ENCODE measurements at places on chromosomes 4 and X.

GRCh38 chrX:109967156-109967555, 35.8 kb upstream of the TMEM164 start:
- DNase-seq, result no peak

DNA sequence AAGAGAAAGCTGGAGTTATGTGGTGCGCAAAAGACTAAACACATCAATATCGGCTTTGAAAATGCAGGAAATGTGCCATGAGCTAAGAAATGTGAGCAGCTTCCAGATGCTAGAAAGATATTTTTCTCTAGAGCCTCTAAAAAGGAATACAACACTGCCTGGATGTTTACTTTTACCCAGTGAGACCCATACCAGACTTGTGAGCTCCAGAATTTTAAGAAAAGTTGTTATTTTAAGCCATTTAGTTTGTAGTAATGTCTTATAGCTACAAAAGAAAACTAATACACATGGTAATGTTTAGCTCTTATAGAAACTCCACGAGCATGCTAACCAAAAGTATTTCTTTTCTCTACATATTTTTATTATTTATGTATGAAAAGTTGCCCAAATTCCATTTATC, 1389.4 kb downstream of the C4orf33 start:
- no peak for DNase-seq

DNA sequence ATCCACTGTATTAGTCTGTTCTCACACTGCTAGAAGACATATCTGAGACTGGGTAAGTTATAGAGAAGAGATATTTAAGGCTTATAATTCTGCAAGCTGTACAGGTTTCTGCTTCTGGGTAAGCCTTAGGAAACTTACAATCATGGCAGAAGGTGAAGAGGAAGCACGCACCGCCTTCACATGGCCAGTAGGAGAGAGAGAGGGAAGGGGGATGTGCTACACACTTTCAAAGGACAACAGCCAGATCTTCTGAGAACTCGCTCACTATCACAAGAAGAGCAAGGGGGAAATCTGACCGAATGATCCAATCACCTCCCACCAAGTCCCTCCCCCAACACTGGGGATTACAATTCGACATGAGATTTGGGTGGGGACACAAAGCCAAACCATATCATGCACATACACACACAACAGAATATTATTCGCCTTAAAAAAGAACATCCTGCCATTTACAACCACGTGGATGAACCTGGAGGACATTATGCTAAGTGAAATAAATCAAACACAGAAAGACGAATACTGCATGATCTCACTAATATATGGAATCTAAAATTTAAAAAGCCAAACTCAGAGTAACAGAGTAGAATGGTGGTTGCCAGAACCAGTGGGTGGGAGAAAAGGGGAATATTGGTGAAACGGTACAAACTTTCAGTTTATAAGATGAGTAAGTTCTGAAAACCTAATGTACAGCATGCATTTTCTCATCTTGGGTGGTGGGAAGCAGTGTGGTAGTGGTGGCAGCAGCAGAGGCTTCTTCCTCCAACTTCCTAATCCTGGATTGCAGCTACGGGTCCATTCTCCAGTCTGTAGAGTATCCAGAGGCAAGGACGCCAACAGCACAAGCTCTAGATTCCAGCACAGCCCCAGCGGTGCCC, 12.8 kb downstream of the FRYL start:
- DNase-seq, result no peak

- no peak for DNase-seq
Measured at GRCh38 chr4:20878806-20879205, 178.5 kb downstream of the PACRGL start.

DNA sequence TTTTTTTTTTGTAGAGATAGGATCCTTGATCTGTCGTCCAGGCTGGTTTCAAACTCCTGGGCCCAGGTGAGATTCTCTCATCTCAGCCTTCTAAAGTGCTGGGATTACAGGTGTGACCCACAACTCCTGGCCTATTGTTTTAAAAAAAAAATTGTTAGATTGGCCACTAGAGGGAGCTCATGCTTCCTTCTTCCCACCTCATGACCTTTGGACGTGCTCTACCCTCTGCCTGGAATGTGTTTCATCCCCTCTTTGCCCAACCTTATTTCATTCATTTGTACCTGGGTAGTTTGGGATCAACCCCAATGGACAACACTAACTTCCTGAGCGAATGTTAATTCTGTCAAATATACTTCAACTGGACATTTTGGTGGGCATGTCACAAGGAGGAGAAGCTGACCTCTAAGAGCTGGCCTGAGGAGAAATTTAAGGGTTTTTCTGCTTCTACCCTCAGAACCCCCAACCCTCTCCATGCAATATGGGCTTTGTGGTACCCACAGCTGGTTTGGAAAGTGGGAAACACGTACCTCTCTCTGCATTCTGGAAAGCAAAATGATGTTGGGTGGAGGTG, 6.4 kb downstream of the PPEF2 start:
- no peak for DNase-seq

- DNase-seq, result no peak
Measured at GRCh38 chr4:151197247-151197646, 79.7 kb upstream of the PRSS48 start.

DNA sequence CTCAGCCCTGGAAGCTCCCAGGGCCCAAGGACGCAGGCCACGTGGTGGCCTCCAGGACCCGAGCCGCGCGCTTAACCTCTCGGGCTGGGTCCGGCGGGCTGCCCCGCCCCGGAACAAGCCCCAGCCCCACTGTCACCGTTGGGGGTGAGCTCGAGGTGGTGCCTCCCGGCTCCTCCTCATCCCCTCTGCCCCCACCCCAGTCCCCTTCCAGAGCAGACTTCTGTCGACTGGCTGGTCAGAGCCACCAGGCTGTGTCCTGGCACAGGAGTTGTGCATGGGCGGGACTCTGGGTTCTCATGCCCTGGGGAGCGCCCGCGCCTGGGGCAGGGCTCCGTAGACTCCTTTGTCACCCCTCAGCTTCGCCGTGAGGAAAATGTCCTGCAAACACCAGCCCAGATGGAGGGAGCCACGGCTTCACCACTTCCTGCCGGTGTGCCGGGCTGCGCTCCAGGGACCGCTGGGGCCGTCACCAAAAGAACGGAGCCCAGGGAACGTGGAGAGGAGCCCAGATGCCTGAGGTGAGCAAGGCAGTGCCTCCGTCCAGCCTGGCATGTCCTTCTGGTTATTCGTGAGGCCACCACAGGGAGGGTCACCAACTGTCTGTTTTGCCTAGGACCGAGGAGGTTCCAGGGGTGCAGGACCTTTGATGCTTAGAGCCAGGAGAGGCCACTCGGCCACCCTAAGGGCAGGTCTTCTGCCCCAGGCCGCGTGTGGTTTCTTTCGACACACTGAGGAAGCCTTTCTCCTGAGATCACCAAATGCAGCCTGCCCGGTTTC, 7.1 kb upstream of the RGS12 start:
- no peak for DNase-seq

- no peak for DNase-seq
Measured at GRCh38 chr4:183393446-183393845, 51.0 kb upstream of the CDKN2AIP start.

GRCh38 chr4:86640469-86640868, 46.4 kb downstream of the PTPN13 start:
- no peak for DNase-seq

GRCh38 chr4:159980826-159981468, 878.1 kb downstream of the RAPGEF2 start:
- no peak for DNase-seq

DNA sequence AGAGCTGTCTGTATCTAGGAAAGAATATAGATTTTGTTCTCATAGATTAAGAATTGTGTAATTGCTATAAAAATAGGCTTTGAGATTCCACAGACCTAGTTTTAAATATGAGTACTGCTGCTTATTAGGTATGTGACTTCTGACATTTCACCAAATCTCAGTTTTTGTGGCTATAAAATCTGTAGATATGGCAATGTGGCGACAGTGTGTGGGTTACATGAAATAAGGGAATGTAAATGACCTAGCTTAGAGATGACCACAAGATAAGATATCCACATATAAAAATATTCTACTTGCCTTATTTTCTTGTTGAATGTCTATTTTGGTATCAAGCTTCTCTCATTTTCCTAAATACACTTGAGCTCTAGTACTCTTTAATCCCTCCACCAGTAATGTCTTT, 193.8 kb downstream of the UNC5C start:
- DNase-seq, result no peak

DNA sequence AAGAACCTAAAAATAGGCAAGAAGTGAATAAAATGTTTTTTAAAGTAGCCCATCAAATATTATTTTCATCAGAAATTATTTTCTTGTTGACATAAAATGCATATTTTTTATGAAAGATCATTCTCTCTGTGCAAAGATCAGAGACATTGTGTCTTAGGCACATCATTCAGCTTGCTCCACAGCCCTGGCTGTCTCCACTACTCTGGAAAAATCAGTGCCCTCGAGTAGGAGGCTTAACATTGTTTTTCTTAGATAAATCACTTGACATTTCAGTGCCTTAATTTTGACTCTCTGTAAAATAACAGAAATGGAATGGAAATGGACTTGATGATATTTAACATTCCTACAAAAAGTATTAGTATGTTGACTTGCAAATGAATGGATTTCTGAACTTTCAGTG, 77.9 kb downstream of the FAT4 start:
- no peak for DNase-seq

DNA sequence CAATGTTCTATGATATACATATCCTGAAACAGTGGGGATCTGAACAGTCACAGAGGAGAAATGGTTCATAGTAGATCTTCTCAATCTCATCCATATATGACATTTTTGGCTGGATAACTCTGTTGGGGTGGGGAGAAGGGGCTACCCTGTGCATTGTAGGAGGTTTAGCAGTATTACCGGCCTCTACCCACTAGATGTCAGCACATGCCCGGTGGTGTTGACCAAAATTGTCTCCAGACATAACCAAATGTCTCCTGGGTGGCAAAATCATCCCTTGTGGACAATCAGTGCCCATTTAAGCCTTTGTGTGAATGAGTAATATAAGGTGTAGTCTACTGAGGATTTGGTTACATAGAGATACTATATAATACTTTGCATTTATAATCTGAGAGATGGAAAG, 89.9 kb downstream of the PLS3 start:
- no peak for DNase-seq

DNA sequence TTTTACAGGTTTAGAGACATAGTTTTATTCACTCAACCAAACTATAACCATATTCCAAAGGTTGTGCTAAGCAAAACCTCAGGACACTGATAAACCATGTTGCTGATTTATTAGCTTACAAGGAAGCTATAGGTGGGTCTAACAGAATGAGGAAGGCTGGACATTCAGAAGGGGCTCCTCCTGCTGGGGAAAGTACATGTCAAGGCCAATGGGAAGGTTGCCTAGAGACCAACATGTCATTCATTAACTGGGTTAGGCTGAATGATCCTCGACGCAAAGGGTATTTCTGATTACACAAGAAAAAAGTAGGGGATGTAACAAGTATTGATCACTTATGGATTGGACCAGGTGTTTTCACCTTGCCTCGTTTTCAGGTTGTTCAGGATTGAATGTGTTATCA, 30.3 kb downstream of the SLC10A6 start:
- DNase-seq, result no peak

- no peak for DNase-seq
Measured at GRCh38 chr4:142379277-142380051, 466.6 kb downstream of the INPP4B start.

DNA sequence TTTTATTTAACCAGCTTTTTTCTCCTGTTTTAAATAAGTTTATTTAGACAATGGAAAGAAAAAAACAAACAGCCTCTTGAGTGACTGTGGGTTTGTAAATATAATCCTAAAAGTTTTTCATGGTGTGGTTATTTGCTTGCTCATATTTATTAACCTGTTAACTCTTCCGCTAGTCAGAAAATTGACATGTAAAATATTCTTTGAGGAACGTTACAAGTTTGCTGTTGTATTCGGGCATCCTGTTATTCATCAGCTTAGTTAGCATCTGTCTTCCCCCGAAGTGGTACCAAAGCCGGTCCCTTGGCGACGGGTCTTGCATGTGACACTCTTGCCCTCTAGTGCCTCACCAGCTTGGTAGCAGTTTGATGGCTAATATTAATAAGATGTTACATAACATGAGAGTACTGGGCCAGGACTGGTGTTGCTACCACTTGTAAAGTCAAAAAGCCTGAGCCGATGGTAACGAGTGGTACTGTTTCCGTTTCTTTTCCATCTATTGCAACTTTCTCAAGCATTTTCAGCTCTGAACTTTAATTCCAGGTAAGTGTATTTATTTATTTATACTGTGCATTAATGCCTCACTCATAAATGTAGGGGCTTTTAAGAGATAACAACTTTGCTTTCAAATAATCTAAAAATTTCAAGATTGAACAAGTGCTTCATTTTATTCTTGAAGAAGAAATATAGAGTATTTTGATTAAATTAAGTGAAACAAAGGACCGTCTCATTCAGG, at the start of gene NDST3:
TSS of gene NDST3 (plus strand) at position 434 of the 733 bp plus-strand sequence. CDS start 19,425 bp downstream, outside the sequence.
- DNase-seq, result no peak

DNA sequence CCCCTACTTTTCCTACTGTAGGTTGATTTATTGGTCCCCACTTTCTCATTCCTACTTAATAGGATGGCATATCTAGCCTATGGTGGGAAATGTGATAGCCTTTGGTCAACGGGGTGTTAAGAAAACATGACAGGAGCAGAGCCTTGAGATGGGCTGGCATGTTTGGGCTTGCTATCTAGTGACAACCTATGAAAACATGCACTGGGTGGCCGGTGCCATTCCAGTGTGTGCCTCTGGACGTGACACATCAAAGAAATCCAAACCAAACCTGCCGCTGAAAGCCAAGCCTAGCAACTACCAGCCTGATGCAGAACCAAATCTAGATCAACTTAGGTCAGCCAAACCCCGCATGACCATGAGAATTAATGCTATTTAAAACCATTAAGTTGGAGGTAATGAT, 317.6 kb downstream of the DMD start:
- DNase-seq, result no peak

DNA sequence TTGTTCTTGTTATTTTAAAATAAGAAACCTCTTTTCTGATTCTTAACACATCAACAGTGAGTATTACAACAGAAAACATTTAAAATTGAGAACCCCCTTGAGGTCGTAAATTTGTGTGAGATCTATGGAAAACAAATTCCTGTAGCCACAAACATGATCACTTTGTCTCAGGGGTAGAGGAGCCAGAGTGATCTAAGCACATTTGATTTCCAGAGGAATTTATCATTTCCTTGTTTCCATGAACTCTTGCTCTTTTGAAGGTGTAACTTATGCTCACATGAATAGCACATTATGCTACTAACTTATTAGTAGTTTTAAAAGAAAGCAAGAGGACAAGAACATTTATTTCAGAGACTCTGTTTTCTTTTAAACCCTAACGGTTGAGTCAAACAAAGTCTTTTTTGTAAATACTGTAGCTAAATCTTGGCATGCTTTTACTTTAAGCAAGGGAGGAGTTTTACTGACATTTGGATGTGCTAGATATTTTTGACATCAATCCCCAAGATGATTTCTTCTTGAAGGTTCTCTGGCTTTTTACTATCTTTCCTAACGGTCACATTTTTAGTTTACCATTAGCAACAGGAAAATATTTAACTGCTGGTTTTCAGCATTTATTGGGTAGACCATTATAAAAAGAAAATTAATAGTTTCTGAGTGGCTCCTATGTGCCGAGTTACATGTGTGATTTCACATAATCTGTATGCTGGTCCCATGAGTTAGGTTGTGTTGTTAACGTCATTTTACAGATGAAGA, 27.9 kb upstream of the ZCCHC12 start:
- no peak for DNase-seq

- DNase-seq, result no peak
Measured at GRCh38 chrX:115592997-115593734, 32.2 kb downstream of the PLS3 start.

- no peak for DNase-seq
Measured at GRCh38 chr4:136863756-136864155, 668.5 kb downstream of the PCDH18 start.

GRCh38 chr4:168777277-168777965, 232.6 kb downstream of the CBR4 start:
- no peak for DNase-seq
